ENCODE measurements at places on chromosomes 2 and 18. TPM values are rescaled to one million over a fixed set of nuclear protein-coding genes. Genes with fewer than 3 reads are reported as not detected.
A peak's percentile ranks its signal among the peaks of the same experiment; 100 is the strongest.

GRCh38 chr2:233976690-233977294, 59.6 kb downstream of the TRPM8 start:
- no peak overlapping the region for H3K27ac ChIP-seq
- H3K4me3 ChIP-seq = no peak overlapping the region
- no peak for DNase-seq
- no peaks in the 10 kb centered on the region for H3K27me3 ChIP-seq
- no peaks in the 10 kb centered on the region for H3K36me3 ChIP-seq

DNA sequence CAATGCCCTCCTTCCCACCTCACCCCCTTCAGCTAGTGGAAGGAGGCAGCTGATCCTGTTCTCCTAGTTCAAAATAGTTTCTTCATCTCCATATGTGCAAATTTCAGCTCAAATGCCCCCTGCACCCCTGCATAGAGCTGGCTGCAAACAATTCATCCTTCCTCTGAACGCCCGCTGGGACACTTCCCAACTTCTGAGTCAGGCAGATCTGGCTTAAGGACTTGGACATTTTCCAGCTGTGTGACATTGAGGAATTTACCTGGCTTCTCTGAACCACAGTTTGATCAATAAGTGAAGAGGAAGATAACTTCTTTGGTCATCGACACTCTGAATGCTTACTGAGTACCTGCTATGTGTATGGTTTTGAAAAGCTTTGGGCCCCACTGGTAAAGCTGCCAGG, 23.5 kb downstream of the PTGR3 start:
- no peak overlapping the region for H3K4me3 ChIP-seq
- H3K4me1 ChIP-seq = no peaks in the 10 kb centered on the region
- H3K27me3 ChIP-seq = no peaks in the 10 kb centered on the region
- no peak for DNase-seq

TMEM178A gene
- 0.70 TPM for total RNA-seq

GRCh38 chr2:153476491-153476815, 2.1 kb downstream of the RPRM start:
- H3K27ac ChIP-seq = no peak overlapping the region
- DNase-seq = no peak
- H3K4me1 ChIP-seq = peaks cover 2% of the 10 kb centered on the region
- H3K36me3 ChIP-seq = no peaks in the 10 kb centered on the region

DNA sequence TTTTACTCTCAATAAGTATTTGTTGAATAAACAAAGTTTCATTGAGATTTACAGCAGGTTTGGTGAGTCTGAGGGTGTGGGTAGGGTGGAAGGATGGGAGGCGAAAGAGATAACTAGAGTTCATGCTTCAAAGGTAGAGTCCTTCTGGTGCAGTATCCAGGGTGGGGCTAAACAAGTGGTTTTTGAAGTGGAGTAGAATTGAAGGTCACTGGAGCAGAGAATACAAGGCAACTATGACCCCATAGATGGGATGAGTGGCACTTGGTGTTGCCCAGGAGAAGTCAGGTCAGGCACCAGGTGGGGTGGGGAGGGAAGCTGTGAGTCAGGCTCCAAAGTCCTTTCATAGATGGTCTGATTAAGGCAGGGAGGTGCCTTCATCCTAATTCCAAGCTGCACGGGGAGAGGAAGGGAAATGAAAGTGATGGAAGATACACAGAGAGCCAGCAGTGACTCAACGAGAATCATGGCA, 6.6 kb upstream of the CAB39 start:
- H3K4me1 ChIP-seq = no peaks in the 10 kb centered on the region
- no peaks in the 10 kb centered on the region for H3K27me3 ChIP-seq
- no peaks in the 10 kb centered on the region for H3K36me3 ChIP-seq
- no peak overlapping the region for H3K27ac ChIP-seq
- H3K4me3 ChIP-seq = no peak overlapping the region

GRCh38 chr18:35691625-35692024, 110.1 kb downstream of the GALNT1 start:
- H3K27me3 ChIP-seq = no peaks in the 10 kb centered on the region
- no peaks in the 10 kb centered on the region for H3K4me1 ChIP-seq
- DNase-seq = no peak

SERPINB2 gene
- total RNA-seq = not detected

C2orf15 gene
- total RNA-seq = 5.4 TPM

SLC4A3 gene
- not detected for total RNA-seq

- no peak overlapping the region for H3K4me3 ChIP-seq
- no peaks in the 10 kb centered on the region for H3K27me3 ChIP-seq
- peak; percentile 69 for DNase-seq
- no peaks in the 10 kb centered on the region for H3K4me1 ChIP-seq
- no peak overlapping the region for H3K27ac ChIP-seq
Measured at GRCh38 chr2:6773007-6773693, 92.6 kb downstream of the CMPK2 start.

CD28 gene
- 5.0 TPM for total RNA-seq

DNA sequence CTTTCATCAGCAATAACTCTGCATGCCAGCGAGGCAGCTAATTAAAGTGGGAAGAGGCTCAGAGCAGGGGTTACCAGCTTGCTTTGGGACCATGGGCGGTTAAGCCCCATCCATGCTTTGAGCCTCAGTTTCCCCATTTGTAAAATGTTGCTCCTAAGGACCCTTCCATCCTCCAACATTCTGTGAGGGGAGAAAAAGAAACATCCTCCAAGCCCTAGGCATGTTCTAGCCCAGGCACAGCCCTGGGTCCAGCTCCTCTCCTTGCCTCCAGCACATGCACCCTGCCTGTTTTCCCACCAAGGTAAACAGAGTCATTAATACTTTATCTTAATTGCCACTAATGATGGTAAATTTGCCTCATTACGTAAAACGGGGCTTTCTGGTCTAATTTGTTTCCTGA, 113.3 kb upstream of the MYCN start:
- no peak overlapping the region for H3K27ac ChIP-seq
- H3K4me3 ChIP-seq = no peak overlapping the region
- no peaks in the 10 kb centered on the region for H3K27me3 ChIP-seq
- no peaks in the 10 kb centered on the region for H3K36me3 ChIP-seq
- no peak for DNase-seq

DNA sequence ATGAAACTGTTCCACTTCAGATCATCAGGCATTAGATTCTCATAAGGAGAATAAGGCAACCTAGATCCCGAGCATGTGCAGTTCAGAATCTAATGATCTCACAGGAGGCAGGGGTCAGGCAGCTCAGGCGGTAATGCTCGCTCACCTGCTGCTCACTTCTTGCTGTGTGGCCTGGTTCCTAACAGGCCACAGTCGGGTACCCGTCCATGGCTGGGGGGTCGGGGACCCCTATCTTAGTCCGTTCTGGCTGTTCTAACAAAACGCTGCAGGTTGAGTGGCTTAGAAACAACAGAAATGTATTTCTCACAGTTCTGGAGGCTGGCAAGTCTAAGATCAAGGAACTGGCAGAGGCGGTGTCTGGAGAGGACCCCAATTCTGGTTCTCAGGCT, 79.2 kb downstream of the ASB1 start:
- no peaks in the 10 kb centered on the region for H3K36me3 ChIP-seq
- H3K4me1 ChIP-seq = no peaks in the 10 kb centered on the region
- no peak overlapping the region for H3K27ac ChIP-seq
- no peaks in the 10 kb centered on the region for H3K27me3 ChIP-seq

ZNF397 gene
- 25.4 TPM for total RNA-seq

DNA sequence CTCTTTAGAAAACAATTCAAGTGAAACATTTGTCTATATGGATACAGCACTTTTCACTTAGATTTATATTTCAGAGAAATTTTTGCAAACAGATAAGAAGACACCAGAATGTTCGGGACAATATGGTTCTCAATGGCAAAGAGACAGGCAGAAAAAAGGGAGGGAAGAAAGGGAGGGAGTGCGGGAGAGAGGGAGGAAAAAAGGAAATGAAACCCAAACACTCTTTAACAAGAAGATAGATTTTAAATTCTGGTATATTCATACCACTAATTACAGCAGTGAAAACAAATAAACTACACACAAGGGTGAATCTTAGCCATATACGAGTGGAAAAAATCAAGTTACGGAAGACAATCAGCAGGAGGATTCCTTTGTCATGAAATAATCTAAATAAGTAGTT, 3.0 kb downstream of the PASK start:
- no peaks in the 10 kb centered on the region for H3K4me1 ChIP-seq
- H3K4me3 ChIP-seq = no peak overlapping the region
- H3K27me3 ChIP-seq = no peaks in the 10 kb centered on the region
- no peak overlapping the region for H3K27ac ChIP-seq

DNA sequence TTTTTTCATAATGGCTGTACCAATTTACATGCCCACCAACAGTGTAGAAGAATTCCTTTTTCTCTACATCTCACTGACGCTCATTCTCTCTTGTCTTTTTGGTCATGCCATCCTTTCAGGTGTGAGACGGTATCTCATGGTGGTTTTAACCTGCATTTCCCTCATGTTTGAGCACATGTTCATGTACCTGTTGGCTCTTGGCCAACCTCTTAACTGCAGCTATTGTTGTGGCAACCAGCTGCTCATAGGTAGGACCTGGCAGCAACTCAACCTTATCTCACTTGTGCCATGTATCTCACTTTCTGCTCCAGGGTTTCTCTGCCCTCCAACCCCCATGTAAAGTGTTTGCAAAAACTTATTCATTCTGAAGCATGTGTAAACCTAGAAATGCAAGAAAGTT, 167.5 kb downstream of the UPP2 start:
- no peak overlapping the region for H3K27ac ChIP-seq
- no peak for DNase-seq
- H3K36me3 ChIP-seq = no peaks in the 10 kb centered on the region
- H3K27me3 ChIP-seq = no peaks in the 10 kb centered on the region
- H3K4me3 ChIP-seq = no peak overlapping the region

- no peak overlapping the region for H3K4me3 ChIP-seq
- no peaks in the 10 kb centered on the region for H3K27me3 ChIP-seq
- H3K27ac ChIP-seq = no peak overlapping the region
- H3K36me3 ChIP-seq = no peaks in the 10 kb centered on the region
- DNase-seq = no peak
- H3K4me1 ChIP-seq = no peaks in the 10 kb centered on the region
Measured at GRCh38 chr2:199590321-199591203, 132.8 kb upstream of the SATB2 start.

TSPYL6 gene
- total RNA-seq = not detected

DNA sequence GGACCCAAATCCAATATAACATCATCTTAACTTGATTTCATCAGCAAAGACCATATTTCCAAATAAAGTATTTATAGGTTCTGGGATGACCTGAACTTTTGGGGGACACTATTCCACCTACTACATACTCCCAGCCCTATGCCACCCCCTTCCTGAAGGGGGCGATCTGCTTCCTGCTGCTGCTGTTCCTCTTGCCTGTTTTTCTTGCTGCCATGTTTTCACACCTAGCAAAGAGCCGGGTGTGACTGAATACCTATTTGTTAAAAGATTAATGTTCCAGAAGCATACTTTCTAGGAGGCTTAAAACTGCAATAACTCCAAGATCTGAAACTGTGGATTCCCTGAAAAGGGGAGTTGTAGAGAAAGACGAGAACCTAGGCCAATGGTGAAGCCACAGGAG, 89.7 kb downstream of the ICOS start:
- H3K4me3 ChIP-seq = no peak overlapping the region
- no peak for DNase-seq
- no peaks in the 10 kb centered on the region for H3K27me3 ChIP-seq
- no peaks in the 10 kb centered on the region for H3K36me3 ChIP-seq

HES6 gene
- 128 TPM for total RNA-seq

CRACDL gene
- total RNA-seq = 3.3 TPM

GRCh38 chr2:95700519-95700918, 108.7 kb downstream of the TRIM43 start:
- H3K27me3 ChIP-seq = no peaks in the 10 kb centered on the region
- H3K36me3 ChIP-seq = no peaks in the 10 kb centered on the region
- H3K4me3 ChIP-seq = no peak overlapping the region
- H3K27ac ChIP-seq = no peak overlapping the region
- H3K4me1 ChIP-seq = no peaks in the 10 kb centered on the region

CDKL4 gene
- 0.70 TPM for total RNA-seq

NR4A2 gene
- 2.1 TPM for total RNA-seq

SRD5A2 gene
- total RNA-seq = not detected

GRCh38 chr2:47530105-47530760, 127.3 kb downstream of the MSH2 start:
- no peaks in the 10 kb centered on the region for H3K4me1 ChIP-seq
- H3K27me3 ChIP-seq = no peaks in the 10 kb centered on the region
- H3K36me3 ChIP-seq = no peaks in the 10 kb centered on the region
- H3K27ac ChIP-seq = no peak overlapping the region
- no peak overlapping the region for H3K4me3 ChIP-seq

GRCh38 chr2:180846756-180847472, 133.5 kb upstream of the UBE2E3 start:
- DNase-seq = no peak
- H3K27ac ChIP-seq = no peak overlapping the region
- no peaks in the 10 kb centered on the region for H3K27me3 ChIP-seq
- H3K36me3 ChIP-seq = no peaks in the 10 kb centered on the region
- H3K4me3 ChIP-seq = no peak overlapping the region

KATNAL2 gene
- 2.1 TPM for total RNA-seq

DNA sequence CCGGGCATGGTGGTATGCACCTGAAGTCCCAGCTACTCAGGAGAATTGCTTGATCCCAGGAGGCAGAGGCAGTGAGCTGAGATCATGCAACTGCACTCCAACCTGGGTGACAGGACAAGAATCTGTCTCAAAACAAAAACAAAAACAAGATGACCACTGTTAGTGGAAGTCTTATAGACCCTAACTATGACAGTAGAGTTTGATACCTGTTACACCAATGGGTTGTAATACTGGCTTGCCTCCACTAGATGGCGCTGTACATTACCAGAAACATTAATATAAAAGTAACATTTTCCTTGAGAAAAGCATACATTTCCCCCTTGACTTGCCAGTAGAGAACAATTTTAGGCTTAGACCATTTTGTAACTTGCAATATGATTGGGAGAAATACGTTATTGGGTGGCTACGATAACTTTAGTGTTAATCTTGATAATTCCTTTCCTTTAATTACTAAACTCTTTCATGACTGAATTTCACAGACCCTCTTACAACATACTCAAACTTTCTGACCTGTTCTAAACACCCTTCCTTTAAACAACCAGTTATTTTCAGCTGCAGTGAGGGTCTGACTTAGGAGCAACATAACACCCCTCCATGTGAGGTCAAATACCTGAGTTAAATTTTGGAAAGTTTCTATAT, 19.5 kb downstream of the SLC25A52 start:
- no peaks in the 10 kb centered on the region for H3K36me3 ChIP-seq
- no peaks in the 10 kb centered on the region for H3K4me1 ChIP-seq
- H3K27ac ChIP-seq = no peak overlapping the region
- DNase-seq = peak; percentile 79
- no peaks in the 10 kb centered on the region for H3K27me3 ChIP-seq
- no peak overlapping the region for H3K4me3 ChIP-seq

ABHD1 gene
- not detected for total RNA-seq

DNA sequence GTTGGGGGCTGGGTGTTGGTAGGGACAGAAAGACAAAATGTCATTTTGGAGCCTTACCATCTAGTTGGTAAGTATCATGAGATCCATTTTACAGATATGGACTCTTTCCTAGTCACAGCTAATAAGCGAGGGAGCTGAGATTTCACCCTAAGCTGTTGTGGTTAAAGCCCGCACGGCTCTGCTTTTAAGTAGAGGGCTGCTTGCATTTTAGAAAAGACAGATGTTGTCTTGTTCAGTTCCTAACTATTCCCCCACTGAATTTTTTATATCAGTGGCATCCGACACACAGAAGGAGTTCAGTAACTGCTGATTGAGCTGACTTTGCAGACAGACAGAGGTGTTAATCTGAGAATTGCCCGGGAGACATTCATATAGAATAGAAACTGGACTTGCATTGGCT, 3.7 kb downstream of the QPCT start:
- no peak overlapping the region for H3K4me3 ChIP-seq
- no peaks in the 10 kb centered on the region for H3K27me3 ChIP-seq
- no peaks in the 10 kb centered on the region for H3K4me1 ChIP-seq
- no peaks in the 10 kb centered on the region for H3K36me3 ChIP-seq
- no peak overlapping the region for H3K27ac ChIP-seq

HTR2B gene
- not detected for total RNA-seq

GRCh38 chr2:105376010-105376409, 22.8 kb downstream of the FHL2 start:
- no peaks in the 10 kb centered on the region for H3K27me3 ChIP-seq
- no peak for DNase-seq
- peak overlapping the region; percentile 73 for H3K27ac ChIP-seq
- peaks cover 29% of the 10 kb centered on the region for H3K4me1 ChIP-seq

All from Peyer's patch (tissue), 4 donors.